CD4-positive, alpha-beta T cell treated with Interleukin-4 for 1 hour (primary cell): ENCODE measurements at places on chromosomes 4 and X.

GRCh38 chrX:123906557-123907316, 46.9 kb downstream of the XIAP start:
- no peak for DNase-seq

- no peak for DNase-seq
These were observed 39.8 kb downstream of the AFF1 start for GRCh38 chr4:86974551-86974994.

- DNase-seq: no peak
These were observed 109.4 kb downstream of the GPR143 start for GRCh38 chrX:9656277-9656676.

- DNase-seq: no peak
These were observed 134.9 kb upstream of the VEGFC start for GRCh38 chr4:176927664-176928063.

DNA sequence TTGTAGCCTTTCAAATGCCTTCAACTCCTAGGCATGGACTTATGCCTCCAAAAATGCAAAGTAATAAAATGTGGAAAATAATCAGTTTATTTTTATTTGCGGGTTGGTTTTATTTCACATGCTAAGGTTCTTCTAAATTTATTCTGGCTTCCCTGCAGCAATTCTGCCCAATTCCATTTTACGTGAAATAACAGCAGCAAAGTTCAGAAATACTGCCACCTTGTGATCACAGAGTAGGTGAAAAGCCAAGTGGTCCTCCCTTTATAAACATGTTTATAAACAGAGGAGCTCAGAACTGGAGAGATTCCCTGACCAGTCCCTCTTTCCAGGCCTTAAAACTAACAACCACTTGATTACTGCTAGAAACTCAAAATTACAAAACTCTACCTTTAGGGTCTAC, 14.7 kb upstream of the DCHS2 start:
- DNase-seq: no peak

DNA sequence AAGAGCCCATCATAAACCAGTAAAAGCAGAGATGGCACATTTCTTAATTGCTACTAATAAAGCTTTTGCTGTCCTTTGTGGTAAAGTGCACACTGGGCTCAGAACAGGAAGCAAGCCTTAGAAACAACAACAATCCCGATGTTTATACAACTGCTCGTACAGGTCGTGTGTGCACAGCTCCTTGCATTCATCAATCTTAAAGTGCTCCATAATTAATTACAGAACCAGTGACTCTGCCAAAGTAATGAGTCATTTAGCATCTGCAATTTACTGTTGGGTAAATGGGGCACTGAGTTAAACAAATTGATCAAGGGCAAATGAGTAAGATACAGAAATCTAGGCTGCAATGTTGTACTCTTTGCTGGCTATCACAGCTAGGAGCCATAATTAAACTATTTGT, 61.3 kb upstream of the TXK start:
- DNase-seq: no peak

DNA sequence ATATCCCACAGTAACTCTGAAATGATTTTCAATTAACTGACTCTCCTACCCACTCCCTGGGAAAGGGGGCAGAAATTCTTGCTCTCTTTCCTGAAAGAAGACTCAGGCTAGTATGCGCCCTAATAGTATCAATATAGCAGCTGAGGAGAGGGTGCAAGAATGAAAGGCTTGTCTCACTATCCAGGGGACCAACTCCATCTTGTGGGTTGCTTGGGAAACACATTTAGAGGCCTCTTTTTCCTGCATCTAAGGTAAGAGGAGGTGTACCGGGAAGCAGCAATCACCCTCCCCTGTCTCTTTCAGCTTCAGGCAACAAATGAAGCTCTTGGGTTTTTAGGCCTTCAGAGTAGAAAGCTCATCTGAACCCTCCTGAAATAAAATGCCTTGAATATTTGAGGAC, 11.3 kb downstream of the TMEM255A start:
- no peak for DNase-seq

- no peak for DNase-seq
These were observed 127.2 kb upstream of the RPS6KA3 start for GRCh38 chrX:20393944-20394343.

DNA sequence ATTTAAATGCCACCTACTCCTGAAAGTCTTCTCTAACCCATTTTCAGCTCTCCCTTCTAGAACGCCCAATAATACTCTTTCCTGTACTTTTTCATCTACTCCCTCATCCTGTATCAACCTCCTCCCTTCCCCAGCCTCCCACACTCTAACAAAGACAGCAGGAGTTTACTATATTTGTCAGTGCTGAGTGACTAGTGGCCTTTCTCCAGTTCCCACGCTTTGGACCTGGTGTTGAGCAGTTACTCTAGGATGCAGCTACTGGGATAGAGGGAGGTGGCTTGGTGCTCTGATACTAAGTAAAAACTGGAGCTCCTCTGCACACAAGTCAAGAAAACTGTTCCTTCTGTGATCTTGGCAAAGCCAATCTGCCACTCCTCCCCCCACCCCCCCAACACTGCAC, 36.1 kb upstream of the KLHL13 start:
- no peak for DNase-seq

DNA sequence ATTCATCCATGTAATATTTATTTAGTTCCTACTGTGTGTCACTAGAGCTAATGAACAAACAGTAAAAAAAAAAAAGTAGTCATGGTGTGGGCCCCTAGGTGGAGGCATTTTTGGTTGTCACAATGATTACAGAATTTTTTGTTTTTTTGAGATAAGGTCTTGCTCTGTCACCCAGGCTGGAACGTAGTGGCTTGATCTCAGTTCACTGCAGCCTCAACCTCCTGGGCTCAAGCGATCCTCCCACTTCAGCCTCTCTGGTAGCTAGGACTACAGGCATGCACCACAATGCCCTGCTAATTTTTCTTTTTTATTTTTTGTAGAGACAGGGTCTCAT, 22.0 kb downstream of the DNAAF6 start:
- no peak for DNase-seq
